ENCODE measurements at places on chromosomes 4 and X. TPM values are rescaled to one million over a fixed set of nuclear protein-coding genes. Genes with fewer than 3 reads are reported as not detected.
A peak's percentile ranks its signal among the peaks of the same experiment; 100 is the strongest.

DNA sequence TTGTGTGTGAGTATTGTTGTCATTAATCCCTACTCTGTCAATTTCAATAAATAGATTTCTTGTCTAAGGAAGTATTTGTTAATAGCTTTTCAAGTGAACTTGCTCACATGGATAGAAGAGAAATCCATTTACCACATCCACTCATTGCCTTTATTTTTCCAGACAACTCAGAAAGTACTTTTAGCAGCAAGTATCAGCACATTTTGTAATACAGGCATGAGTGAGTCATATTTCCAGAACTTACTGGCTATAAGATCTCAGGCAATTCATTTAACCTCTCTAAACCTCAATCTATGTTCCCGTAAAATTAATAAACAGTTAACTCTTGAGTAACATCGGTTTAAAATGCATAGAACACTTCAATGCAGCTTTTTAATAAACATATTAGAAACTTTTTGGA lies 317.9 kb upstream of the PCDH7 start:
- no peak for DNase-seq

- DNase-seq = no peak
These were observed 23.1 kb downstream of the LGI2 start for GRCh38 chr4:25007598-25007997.

DNA sequence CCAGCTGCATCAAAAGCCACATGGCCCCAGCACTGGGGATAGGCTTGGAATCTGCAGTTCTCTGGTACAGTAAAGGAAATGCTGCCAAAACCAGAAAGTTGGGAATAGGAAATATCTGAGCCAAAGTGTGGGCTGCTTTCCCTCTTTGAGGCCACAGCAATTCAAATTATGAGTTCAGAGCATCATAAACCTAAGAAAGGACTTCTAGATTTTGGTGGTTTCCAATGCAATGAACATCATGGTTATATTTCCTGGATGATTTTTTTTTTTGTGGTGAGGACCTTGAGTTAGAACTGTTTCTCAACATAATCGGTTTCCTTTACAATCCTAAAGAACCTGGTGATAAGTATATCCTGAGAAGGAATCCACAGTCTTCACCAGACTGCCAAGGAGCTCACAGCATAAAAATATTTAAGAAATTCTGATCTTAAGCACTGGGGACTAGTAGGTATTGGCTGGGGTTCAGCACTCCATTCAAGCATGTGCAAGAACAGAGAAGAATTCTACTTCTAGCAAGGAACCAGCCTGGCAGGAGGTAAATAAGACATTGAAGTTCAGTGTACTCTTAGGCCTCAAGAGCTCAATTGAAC lies 29.8 kb upstream of the ARHGAP24 start:
- DNase-seq = no peak

GRCh38 chr4:138308356-138308755 lies 66.2 kb upstream of the SLC7A11 start:
- DNase-seq = no peak

GRCh38 chr4:86910369-86910768 lies 18.1 kb upstream of the C4orf36 start:
- no peak for DNase-seq

DNA sequence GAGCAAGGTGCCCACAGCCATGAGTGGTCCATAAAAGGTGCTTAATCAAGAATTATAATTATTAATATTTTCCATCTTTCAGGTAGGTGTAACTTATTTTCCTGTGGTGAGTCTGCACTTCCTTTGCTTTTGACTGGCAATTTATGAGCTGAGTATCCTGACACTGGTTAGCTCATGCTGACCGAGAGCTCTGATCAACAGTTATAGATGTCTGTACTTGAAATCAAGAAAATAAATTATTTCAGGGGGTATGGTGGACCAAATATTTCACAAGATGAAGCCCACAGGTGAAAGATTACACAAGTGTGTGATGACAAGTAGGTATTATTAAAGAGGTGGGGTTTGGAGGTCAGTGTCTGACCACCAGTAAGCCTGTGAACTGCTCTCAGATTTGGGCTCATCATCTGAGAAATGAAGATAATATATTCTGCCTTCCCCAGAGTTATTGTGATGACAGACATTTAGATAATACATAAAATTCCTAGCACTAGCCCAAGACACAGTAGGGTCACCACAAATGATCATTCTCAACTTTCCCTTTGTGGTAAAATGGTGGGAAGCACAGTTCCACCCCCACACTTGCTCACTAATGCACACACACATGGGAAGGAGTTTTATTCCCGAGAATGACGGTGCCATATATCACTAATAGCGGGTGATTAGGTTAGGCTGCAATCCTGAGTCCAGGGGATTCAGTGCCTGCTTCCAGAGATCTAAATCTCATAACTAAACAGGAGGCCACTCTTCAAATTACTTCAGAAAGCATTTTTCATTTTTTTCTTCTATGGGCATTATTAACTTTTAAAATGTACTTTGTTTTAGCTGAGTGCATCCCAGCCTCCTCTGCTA lies 34.0 kb upstream of the PACRGL start:
- no peak for DNase-seq

- DNase-seq = no peak
These were observed 71.1 kb upstream of the NLGN4X start for GRCh38 chrX:6299724-6300123.

DNA sequence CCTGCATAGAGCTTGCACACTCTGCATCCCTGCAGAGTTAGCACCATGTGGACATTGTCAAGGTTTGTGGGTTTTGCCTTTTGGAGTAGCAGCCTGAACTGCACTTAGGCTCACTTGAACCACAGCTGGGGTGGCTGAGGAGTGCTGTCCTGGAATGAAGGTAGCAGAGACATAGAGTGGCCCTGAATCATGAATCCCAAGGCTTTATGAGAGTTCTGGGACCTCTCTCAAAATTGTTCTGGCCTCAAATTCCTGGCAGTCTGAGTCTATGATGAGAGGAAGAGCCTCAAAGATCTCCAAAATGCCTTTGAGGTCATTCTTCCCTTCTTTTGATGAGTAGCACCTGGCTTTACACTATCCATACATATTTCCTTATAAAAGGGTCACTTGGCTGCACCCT lies 37.1 kb upstream of the ADH1C start:
- DNase-seq = no peak

GRCh38 chr4:162938738-162939485 lies 227.8 kb downstream of the NAF1 start:
- DNase-seq = no peak

- peak; percentile 73 for DNase-seq
These were observed 11.8 kb upstream of the DCUN1D4 start for GRCh38 chr4:51831133-51831532.

DNA sequence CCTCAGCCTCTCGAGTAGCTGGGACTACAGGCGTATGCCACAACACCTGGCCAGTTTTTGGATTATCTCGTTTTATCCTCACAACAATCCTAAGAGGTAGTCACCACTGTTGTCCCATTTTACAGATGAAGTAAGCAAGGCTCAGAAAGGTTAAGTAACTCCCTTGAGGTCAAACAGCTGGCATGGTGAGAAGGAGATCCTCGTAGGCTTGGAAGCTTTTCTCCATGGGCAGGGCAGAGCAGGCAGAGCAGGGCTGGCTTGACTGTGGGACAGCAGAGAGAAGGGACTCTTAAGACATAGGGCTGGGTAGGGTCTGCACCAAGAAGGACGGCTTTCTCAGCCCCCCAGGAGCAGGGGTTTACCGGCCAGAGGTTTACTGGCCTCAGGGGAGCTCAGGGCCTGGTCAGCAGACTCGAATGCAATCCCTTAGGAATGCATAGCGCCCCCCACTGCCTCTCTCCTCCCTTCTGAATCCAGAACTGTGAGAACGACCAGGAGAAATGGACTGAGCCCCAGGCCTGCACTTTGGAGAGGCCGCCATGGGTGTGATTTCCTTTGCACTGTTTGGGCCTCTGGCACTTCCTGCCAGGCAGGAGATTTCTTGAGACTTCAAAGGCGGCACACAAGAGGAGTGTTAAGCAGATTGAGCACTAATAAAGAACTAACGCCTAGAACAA lies 14.0 kb upstream of the CDKN2AIP start:
- DNase-seq = no peak

DNA sequence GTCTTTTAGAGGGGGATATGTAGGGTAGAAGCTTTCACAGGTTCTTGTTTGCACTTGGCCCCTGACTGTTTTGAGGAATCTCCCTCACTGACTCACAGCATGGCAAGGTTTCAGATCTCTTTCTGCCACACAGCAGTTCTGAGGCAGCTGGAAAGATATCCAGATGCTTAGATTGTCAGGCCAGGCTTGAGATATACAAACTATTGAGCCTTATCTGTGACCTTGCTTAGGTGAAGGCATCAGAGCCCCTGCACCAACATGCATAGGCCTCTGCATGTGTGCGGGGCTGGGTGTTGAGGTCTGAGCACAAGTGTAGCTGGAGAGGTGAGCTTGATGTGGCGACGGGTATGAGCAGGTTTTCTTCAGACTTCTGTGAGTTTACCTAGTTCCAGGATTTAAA lies 80.9 kb upstream of the MSANTD1 start:
- no peak for DNase-seq

- no peak for DNase-seq
These were observed 87.9 kb downstream of the YIPF7 start for GRCh38 chr4:44563496-44563895.

- DNase-seq = no peak
These were observed 67.9 kb downstream of the GAB1 start for GRCh38 chr4:143404555-143404954.

DNA sequence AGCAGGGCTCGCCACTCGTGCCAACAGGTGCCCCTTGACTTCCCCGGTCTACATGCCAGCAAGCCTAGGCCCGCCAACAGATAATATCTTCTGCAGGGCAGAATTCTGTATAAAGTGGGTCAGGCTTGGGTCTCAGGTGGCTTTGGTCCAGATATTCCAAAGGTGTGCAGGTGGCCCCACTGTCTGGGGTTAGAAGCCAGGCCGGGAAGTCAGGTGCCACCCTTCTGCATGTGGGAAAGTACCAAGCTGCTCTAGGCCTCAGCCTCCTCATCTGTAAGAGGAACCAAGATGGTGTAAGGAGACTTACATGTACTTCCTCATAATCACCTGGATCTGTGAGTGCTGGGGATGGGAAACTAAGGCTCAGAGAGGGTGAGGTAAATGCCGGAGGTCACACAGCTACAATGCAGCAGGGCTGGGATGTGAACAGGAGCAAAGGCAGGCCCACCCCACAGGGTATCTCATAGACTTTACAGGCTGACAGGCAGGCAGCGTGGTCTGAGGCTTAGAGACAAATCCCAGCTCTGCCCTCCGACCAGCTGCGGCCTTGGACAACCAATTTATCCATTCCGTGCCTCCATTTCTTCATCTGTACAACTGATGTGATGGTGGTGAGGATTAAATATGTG lies 35.9 kb downstream of the WDR1 start:
- no peak for DNase-seq

- DNase-seq = no peak
These were observed 506.7 kb downstream of the PCDH18 start for GRCh38 chr4:137025484-137026059.

DNA sequence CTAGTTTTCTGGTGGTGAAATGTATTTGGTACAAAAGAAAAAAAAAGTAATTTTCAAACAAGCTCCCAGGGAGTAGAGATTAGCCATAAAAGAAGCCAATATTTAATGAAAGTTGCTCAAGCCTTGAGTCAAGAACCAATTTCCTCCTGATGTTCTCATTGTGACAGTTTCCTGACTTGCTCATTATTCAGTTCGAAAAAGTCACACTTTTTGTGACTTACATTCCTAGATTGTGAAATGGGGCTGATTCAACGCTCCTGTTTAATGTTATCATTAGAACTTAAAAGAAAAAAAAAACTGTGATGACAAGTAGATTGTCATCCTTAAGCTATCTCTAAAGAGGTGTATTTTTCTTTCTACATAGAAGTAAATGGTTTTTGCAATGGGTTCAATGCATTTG lies 122.6 kb upstream of the BMPR1B start:
- no peak for DNase-seq

DNA sequence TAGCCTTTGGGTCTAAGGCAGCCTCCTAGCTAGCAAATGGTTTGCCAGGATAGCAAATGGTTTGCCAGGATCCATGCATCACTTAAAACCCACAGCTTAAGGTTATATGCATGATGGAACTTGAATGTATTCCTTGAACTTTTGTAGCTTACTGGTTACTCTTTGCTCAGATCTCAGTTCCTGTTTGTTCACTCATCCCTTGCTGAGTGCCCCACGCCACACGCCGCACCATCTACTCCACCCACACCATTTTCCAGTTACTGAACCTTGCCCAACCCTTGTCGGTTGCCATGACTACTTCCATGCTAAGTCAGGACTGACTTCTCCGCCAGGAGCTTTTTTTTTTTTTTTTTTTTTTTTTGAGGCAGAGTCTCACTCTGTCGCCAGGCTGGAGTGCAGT lies 29.5 kb upstream of the XIAP start:
- peak; percentile 61 for DNase-seq

GRCh38 chrX:130994671-130995070 lies 63.5 kb upstream of the ARHGAP36 start:
- no peak for DNase-seq

DNA sequence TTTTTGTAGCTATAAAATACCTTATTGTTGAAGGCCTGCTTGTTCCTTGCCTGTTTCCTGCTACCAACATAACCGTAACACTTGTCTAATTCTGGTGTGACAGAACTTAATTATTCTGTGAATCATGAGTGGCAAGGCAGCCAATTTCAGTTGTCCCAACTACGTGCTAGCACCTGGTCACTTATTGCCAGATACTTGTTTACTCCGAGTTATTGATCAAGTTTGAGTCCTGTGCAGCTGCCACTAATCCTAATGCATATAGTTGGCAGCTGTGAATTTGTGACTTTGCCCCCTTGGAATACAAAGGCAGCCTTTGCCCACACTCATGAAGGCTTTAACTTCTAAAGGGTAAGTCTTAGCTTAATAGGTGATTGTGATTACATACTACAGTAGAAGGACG lies 7.8 kb upstream of the RNF128 start:
- DNase-seq = no peak

- DNase-seq = no peak
These were observed 12.5 kb upstream of the ART3 start for GRCh38 chr4:76061982-76062381.

Gene REELD1
- 1.2 TPM for total RNA-seq

Gene YIPF6
- total RNA-seq = 41.3 TPM

Gene ARMCX6
- 57.4 TPM for total RNA-seq

Gene CDX4
- total RNA-seq = not detected

Gene PAGE2B
- not detected for total RNA-seq

Gene PFKFB1
- 0.89 TPM for total RNA-seq
